ENCODE measurements at places on chromosomes 12 and 14. TPM values are rescaled to one million over a fixed set of nuclear protein-coding genes. Genes with fewer than 3 reads are reported as not detected.

COCH gene
- polyA plus RNA-seq: 1.8 TPM

KCNH3 gene
- 1.4 TPM for polyA plus RNA-seq

ITGA7 gene
- 26.2 TPM for polyA plus RNA-seq

SYCP3 gene
- polyA plus RNA-seq: 0.54 TPM

PZP gene
- polyA plus RNA-seq: not detected

HAL gene
- polyA plus RNA-seq: not detected

CCDC175 gene
- not detected for polyA plus RNA-seq

KRT85 gene
- polyA plus RNA-seq: 0.58 TPM

B4GALNT3 gene
- polyA plus RNA-seq: 11.3 TPM

IGF1 gene
- polyA plus RNA-seq: 0.71 TPM

OTOGL gene
- polyA plus RNA-seq: 0.80 TPM

PRICKLE1 gene
- 3.9 TPM for polyA plus RNA-seq

CEBPE gene
- not detected for polyA plus RNA-seq

NEMF gene
- 26.1 TPM for polyA plus RNA-seq

ERBB3 gene
- polyA plus RNA-seq: 31.5 TPM

FOXG1 gene
- polyA plus RNA-seq: not detected

AACS gene
- polyA plus RNA-seq: 20.9 TPM

PROX2 gene
- not detected for polyA plus RNA-seq

ADAMTS20 gene
- not detected for polyA plus RNA-seq

CHGA gene
- polyA plus RNA-seq: 6.6 TPM

FAM186B gene
- polyA plus RNA-seq: 0.34 TPM

RERGL gene
- 48.4 TPM for polyA plus RNA-seq

IL26 gene
- polyA plus RNA-seq: not detected

SCN8A gene
- polyA plus RNA-seq: 0.34 TPM
